ENCODE measurements at places on chromosomes 12 and 14. TPM values are rescaled to one million over a fixed set of nuclear protein-coding genes. Genes with fewer than 3 reads are reported as not detected.

The ADCY6 gene
- 48.5 TPM for total RNA-seq

The CNTN1 gene
- total RNA-seq, result under 0.01 TPM

The NANOG gene
- total RNA-seq, result not detected

The KRT6C gene
- total RNA-seq, result not detected

The RHNO1 gene
- total RNA-seq, result 27.2 TPM

The RNASE3 gene
- total RNA-seq, result not detected

The RAB15 gene
- 17.6 TPM for total RNA-seq

The EIF2S3B gene
- 2.3 TPM for total RNA-seq

The WASHC3 gene
- total RNA-seq, result 67.8 TPM

The SSTR1 gene
- total RNA-seq, result 0.63 TPM

The MIP gene
- 0.15 TPM for total RNA-seq

The TMEM132C gene
- not detected for total RNA-seq

Data from glomerular endothelial cell (primary cell).